ENCODE measurements at places on chromosomes 1 and 21. TPM values are rescaled to one million over a fixed set of nuclear protein-coding genes. Genes with fewer than 3 reads are reported as not detected.
A peak's percentile ranks its signal among the peaks of the same experiment; 100 is the strongest.

- no peak for DNase-seq
These were observed 11.1 kb downstream of the IFFO2 start for GRCh38 chr1:18945401-18945849.

Gene PCNX2
- total RNA-seq = 18.6 TPM

- DNase-seq = no peak
These were observed 2.8 kb downstream of the SLC35D1 start for GRCh38 chr1:67051196-67051595.

DNA sequence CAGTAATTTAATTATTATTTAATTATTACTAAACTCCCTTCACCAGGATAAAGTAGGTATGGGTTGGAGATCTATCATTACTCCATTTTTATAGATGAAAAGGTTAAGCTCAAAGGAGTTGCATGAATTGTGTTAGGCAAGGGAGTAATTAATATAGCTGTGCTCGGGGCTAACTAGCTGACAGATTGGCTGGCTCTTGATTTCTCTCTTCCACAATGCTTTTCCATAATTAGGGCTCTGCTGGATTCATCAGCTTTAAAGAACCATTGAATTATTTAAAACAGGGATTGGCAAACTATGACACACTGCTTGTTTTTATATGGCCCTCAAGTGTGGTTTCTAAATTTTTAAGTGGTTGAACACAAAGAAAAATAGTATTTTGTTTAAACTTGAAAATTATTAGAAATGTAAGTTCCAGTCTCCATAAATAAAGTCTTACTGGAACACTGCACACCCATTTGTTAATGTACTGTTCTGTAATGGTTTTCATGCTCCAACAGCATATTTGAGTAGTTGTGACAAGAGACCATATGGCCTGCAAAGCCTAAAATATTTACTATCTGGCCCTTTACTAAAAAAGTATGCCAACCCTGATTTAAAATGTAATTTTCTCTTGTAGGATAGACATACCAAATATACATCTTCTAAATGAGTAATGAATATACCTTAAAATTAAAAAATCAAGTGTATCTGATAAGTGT, 76.4 kb downstream of the GDAP2 start:
- DNase-seq = no peak

DNA sequence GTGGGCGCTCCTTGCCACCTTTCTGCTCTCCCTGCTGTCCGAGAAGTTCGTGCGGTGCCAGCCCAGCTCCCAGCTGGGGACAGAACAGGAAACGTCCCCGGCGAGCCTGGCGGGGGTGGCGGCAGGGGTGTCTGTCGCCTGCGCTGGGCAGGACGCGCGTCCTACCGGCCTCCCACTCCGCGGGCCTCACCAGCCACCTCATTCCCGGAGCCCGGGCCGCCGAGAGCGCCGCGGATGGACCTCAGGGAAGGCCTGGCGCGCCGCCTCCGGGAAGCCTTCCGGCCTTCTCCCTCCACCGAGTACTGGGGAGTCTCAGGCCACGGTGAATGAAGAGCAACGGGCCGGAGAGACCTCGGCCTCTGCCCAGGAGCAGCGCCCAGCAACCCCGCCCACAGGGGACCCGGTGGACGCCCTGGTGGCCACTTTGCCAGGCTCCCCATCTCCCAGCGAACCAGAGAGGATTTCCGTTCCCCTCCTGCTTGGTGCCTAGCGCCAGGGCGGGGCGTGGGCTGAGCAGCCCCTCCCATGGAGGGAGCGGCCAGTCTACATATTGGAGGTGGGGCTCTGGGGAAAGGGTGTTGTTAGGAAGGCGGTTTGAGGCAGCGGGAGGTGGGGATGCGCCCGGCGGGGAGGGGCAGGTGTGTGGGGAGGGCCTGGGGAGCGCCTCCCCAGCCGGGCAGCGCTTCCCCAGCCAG, 9.5 kb upstream of the TNFRSF14 start:
- DNase-seq = peak; percentile 55

Gene SLFNL1
- not detected for total RNA-seq

DNA sequence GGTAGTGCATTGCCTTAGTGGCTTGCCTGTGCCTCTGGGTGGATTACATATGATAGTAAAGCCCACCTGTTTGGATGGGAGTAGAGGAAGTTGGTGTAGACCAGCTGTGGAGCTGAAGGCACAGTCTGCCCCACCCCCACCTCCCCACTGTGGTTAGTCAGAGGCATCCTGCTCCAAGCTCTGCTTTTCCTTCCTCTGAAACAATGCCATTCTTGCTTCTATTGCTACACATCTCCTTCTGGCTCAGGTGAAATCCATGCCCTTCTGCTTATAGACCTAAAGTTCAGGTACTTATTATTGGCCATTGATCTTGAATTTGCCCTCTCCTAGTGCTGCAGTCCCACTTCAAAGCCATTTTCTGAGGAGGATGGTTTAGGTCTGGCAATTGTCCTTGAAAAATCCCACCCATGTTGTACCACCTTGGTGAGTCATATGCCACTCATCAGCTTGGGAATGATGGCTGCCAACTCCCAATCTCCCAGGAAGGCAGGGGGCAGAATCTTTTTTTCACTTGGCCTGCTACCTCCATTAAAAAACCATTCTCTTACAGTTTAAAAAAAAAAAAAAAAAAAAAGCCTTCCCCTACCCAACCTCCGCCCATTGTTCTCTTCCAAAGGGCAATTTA, 6.7 kb upstream of the TXLNA start:
- DNase-seq = no peak

All from H4 (cell line).